ENCODE measurements at places on chromosomes 5 and 9.

DNA sequence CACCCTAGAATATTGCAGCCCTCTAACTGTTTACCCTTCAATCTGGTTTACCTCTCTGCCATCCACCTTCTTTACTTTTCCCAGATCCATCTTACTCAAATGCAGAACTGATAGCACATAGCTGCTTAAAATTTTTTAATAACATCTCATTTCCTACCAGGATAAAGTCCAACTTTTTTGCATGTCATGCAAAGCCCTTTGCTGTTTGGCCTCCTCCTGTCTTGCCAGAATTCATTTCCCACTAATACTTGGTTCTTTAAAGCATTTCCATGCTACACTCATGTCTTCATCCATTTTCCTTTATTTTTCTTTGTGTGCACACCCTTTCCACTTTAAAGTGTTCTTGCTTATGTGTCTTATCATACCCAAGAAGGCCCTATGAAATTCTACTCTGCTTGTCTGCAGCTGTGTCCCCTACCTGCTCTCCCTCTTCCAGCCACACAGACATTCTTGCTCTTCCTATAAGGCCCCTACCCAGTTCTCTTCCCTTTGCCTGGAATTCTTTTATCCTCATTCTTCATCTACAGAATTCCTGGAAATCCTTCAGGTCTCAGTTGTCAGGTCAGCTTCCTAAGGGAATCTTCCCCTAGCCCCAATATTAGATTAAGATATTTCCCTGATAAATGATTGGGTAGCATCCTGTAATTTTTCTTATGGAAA lies 50.3 kb downstream of the TLE4 start:
- no peak for DNase-seq

DNA sequence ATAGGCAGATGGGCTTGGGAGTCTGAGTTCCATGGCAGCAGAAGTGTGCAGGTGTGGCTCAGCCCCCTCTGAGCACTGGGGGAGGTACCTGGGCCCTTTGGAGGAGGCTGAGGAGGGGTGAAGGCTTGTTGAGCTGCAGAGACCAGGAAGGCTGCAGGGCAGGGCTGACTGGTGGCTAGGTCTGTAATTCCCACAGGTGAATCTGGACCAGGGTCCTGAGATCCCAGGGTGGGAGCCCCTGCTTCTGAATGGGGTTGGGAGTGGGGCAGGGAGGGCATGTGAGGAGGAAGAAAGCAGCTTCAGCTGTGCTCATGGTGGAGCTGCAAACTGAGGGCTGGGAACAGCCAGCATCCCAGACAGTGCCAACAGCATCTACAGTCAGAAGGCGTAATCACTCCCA lies 111.1 kb downstream of the CACNA1B start:
- DNase-seq: no peak

GRCh38 chr5:40288800-40289485 lies 390.8 kb upstream of the PTGER4 start:
- no peak for DNase-seq

DNA sequence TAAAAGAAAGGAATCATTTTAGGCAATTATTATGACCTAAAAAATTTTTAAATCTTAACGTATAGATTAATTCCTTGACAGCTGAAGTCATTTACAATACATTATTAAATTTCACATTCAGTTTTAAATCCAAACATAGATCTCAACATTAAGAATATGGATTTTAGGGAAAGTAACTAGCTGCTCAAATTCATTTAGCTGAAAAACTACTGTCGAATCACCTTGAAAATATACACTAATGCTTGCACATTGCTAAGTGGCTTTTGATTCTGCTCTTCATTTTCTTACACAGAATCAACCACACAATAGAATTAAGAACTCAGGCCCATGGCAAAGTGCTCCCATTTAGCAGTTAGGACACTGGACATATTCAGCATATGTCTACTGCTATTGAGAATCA lies 454.2 kb downstream of the RAB3C start:
- DNase-seq: no peak

DNA sequence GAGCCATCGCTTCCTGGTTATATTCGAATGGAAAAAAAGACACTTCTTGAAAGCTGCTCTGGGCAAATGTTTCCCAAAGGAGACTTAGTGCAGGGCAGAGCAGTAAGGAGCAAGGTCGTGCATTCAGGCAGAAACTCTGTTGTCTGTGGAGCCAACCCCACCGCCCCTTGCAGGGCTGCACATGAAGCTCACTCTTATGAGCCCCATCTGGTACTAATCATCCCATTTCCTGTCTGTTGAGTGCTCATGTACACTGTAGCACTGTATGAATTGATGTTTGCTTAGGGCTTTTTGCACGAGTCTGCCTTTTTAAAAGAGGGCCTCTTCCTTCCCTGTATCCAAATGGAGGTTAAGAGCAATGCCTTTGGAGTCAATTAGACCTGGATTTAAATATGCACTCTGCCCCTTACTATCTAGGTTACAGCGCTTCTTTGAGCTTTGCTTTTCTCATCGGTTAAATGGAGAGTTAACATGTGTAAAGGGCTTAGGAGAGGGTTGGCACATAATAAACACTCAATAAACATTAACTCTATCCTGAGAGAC lies 25.4 kb downstream of the HMHB1 start:
- DNase-seq: peak; percentile 44

- DNase-seq: peak; percentile 38
Measured at GRCh38 chr5:69331528-69332445, 814 bp downstream of the CCDC125 start.

DNA sequence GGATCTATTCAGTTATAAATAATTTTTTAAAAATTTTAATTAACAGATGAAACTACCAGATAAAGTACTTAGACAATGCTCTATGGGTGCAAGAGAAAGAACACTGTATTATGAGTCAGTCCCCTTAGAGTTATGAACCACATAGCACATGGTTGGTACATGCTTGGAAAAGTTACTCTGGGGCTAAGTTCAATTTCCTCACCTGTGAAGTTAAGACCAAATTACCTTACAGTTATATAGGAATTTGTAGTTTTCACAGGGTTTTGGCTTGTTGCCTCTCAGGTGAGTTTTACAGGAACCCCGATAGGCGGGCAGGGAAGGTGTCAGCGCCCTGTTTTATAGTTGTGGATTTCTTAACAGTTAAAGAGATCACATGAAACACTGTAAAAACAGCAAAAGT lies 1.2 kb downstream of the PANK3 start:
- no peak for DNase-seq

DNA sequence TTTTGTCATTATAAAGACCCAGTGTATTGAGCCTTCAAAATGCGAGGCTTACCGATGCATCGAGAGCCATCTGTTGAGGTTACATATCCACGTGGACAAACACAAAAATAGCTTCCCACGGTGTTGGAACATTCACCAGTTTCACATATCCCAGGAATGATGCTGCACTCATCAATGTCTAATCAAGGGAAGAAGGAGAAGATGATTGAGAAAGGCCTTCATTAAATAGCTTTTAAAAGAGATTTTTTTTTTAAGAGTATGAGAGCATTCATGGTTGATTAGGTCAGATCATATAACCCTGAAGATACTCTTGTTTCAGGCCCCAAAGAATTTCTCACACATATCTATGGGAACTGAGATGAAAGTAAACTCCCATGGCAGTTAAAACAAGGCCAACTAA lies 129.4 kb downstream of the FBN2 start:
- DNase-seq: no peak

GRCh38 chr9:75803130-75803529 lies 87.3 kb upstream of the PCSK5 start:
- DNase-seq: no peak

DNA sequence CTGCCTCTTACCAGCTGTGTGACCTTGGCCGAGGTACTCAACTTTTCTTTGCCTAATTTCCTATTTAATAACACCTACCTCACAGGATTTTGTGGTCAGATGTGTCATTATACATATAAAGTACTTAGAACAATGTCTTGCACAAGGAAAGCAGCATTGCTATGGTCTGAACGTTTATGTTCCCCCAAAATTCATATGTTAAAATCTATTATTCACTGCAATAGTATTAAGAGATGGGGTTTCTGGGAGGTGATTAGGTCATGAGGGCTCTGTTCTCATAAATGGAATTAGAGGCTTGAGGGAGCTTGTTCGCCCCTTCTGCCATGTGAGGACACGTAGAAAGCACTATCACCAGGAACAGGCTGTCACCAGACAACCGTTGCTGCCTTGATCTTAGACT lies 10.9 kb upstream of the RNF145 start:
- no peak for DNase-seq
